ENCODE measurements at places on chromosomes 3 and 15. TPM values are rescaled to one million over a fixed set of nuclear protein-coding genes. Genes with fewer than 3 reads are reported as not detected.

Gene CGNL1
- 0.43 TPM for total RNA-seq

Gene GOLGA6L7
- total RNA-seq, result not detected

Gene HRH1
- total RNA-seq, result 3.6 TPM

Gene C3orf85
- total RNA-seq, result not detected

Gene PARP15
- not detected for total RNA-seq

Gene TICRR
- total RNA-seq, result 0.21 TPM

Gene SCN11A
- total RNA-seq, result under 0.01 TPM

Gene ZNF620
- 0.64 TPM for total RNA-seq

Gene STRIT1
- not detected for total RNA-seq

Gene SLC4A7
- total RNA-seq, result 92.8 TPM

Gene SHF
- 1.7 TPM for total RNA-seq

Gene NEK11
- 7.0 TPM for total RNA-seq

Gene ATP8B4
- 0.24 TPM for total RNA-seq

Gene ZIC1
- total RNA-seq, result not detected

Gene RBMS3
- 19.3 TPM for total RNA-seq

Gene GREM1
- 0.21 TPM for total RNA-seq

Gene SGO1
- 0.21 TPM for total RNA-seq

Gene COL7A1
- 273 TPM for total RNA-seq

Gene ANKUB1
- 1.3 TPM for total RNA-seq

Gene THPO
- total RNA-seq, result not detected

Gene C2CD4B
- not detected for total RNA-seq

Gene ITIH1
- not detected for total RNA-seq

Gene DUOX1
- total RNA-seq, result 34.3 TPM

Gene GOLGA6L10
- total RNA-seq, result 0.24 TPM

Gene DLL4
- total RNA-seq, result under 0.01 TPM

Gene ROBO2
- total RNA-seq, result 0.21 TPM

Gene TRAT1
- total RNA-seq, result not detected

Gene CDV3
- total RNA-seq, result 238 TPM

Gene SPATA12
- not detected for total RNA-seq

Gene CDHR4
- total RNA-seq, result not detected

Gene CKMT1A
- 17.3 TPM for total RNA-seq

Gene RAB27A
- 3.8 TPM for total RNA-seq

Measured in tracheal epithelial cell (primary cell).